ENCODE measurements at places on chromosomes 3 and 15.

DNA sequence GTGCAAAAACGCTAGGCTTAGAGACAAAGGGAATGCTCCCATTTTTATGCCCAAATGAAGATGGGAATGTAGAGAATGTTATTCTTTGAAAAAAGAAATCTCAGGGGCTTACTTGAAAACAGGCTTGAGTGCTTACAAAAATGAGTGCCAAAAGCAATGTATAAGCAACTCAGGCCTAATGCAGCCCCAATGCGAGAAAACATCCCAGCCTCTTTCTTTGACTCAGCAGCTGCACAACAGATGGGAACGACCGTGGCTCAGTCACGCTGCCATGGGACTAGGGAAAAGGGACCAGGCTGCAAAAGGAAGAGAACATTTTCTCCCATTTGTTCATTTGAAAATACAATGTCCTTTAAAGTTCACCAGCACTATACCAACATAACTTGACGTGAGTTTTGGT, 246.4 kb upstream of the LRIG1 start:
- H3K27ac ChIP-seq = no peak overlapping the region
- DNase-seq = no peak
- H3K36me3 ChIP-seq = no peaks in the 10 kb centered on the region
- no peaks in the 10 kb centered on the region for H3K27me3 ChIP-seq
- H3K4me1 ChIP-seq = no peaks in the 10 kb centered on the region

DNA sequence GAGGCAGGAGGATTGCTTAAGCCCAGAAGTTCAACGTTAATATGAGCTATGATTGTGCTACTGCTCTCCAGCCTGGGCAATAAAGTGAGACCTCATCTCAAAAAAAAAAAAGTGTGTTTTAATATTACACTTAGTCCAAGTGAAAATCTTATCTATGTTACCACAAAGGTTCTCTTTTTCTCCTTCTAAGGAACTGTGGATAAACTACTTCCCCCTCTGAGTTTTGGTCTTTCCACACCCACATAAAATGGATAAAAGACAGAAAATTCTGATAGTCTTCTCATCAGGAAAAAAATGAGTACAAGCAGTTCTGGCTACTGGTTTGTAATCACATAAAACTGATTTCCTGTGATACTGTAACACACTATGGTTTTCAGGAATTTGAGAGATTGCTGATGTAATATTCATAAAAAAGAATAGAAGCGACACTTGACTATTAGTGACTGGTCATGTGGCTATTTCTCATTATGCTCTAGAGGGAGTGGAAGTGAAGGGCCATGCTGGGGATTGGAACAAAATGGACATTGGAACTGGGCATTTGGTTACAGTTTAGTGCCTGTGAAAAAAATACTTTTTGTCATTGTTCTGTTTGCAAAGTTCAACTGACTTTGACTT, 68.2 kb downstream of the RYR3 start:
- H3K27me3 ChIP-seq = no peaks in the 10 kb centered on the region
- H3K4me3 ChIP-seq = no peak overlapping the region
- no peaks in the 10 kb centered on the region for H3K4me1 ChIP-seq
- DNase-seq = no peak
- H3K27ac ChIP-seq = no peak overlapping the region
- no peaks in the 10 kb centered on the region for H3K36me3 ChIP-seq

DNA sequence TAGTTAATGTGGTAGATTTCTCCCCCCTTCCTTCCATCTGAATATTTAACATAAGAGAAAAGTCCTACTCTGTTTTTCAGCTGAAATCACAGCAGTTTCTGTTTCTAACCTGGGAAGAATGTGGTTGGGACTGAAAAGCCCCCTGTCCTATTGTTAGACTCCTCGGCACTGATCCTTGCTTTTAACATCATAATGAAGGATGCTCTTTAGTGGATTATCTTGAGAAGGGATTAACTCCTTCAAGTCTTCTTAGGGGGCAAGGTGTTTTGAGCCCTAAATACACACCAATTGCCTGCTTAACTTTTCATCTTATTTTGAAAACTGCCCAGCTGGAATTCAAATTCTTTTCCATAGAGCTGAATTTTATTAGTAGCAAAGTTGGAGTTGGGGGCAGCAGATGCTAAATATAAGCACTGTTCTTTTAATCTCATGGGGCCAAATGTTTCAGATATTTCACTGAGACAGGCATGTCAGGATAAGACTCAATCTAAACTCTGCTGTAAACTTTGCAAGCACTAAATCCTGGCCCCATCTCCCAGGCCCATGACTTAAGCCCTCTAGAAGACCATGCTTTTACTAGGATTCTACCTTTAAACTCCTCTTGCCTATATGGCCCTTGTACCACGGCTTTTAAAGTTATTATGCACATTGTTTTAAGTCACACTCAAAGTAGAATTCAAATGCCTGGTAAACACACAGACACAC, 243.2 kb upstream of the NR2F2 start:
- no peaks in the 10 kb centered on the region for H3K27me3 ChIP-seq
- no peaks in the 10 kb centered on the region for H3K36me3 ChIP-seq
- no peak for DNase-seq
- H3K27ac ChIP-seq = no peak overlapping the region
- no peak overlapping the region for H3K4me3 ChIP-seq

DNA sequence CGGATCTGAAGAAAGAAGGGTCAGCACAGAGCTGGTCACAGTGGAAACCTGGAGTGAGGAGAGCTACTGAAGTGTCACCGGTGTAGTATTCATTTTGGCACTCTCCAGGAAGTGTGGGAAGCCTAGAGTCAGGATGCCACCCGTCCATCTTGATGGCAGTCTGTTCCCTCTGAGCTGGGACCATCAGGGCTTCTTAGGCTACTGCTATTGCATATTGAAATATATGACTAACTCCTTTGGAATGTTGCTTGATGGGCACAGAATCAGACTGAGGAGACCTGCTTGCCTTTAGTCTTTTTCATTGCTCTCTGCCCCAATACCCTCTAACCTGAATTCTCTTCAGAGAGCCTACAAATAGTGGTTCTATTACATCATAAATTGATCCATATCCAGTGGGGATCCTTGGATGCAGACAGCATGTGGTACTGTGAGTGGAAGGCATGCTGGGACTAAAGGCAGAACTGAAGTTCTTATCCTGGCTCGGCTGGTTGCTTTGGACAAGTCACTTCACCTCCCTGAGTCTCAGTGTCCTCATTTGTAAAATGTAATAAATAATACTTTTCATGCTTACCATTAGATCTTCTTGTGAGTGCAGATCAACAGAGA, 143.5 kb downstream of the PDE8A start:
- no peak for DNase-seq
- no peak overlapping the region for H3K27ac ChIP-seq
- no peaks in the 10 kb centered on the region for H3K27me3 ChIP-seq
- H3K4me3 ChIP-seq = no peak overlapping the region
- peaks cover 16% of the 10 kb centered on the region for H3K4me1 ChIP-seq

DNA sequence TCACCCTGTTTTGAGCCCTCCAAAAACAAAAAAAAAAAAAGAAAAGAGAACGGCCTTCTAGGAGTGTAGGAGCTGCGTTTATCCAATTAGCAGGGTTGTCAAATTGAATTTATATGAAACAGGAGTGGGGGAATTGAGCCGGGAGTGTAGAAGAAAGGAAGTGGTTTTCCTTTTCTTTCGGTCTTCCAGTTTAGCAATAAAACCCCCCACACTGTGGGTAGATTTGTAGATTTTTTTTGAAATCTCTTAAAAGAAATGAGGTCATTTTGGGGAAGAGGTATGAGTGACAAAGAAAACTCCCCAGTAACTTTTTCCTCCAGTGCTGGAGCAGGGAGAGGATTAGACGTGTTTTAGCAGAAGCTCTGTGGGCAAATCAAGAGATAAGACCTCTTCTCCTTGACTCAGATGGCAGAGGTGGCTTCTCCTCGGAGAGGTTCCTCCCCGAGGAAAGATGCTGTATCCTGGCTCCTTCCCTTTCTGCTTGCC, 30.8 kb downstream of the BOC start:
- no peaks in the 10 kb centered on the region for H3K36me3 ChIP-seq
- peak; percentile 81 for DNase-seq
- H3K4me3 ChIP-seq = peak overlapping the region; percentile 7
- peaks cover 68% of the 10 kb centered on the region for H3K4me1 ChIP-seq
- H3K27me3 ChIP-seq = no peaks in the 10 kb centered on the region
- H3K27ac ChIP-seq = peak overlapping the region; percentile 71

DNA sequence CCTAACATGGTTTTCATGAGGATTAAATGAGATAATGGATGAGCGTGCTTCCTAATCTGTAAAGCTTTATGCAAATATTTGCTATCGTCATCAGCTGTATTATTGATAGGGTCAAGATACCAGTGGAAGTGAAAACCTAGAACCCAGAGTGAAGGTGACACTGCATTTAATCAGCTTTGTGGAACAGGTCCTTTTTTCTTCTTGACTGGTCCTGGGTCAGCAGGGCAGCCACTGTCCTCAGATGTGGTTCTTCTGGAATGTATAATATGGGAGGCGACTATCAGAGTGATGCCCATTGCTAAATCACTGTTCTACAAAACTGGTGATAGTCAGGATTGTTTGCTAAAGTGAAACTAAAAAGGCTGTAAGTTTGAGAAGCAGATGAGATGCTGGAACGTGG, 41.4 kb downstream of the SORD start:
- no peak overlapping the region for H3K27ac ChIP-seq
- no peak for DNase-seq
- no peaks in the 10 kb centered on the region for H3K27me3 ChIP-seq
- H3K36me3 ChIP-seq = no peaks in the 10 kb centered on the region
- no peak overlapping the region for H3K4me3 ChIP-seq

DNA sequence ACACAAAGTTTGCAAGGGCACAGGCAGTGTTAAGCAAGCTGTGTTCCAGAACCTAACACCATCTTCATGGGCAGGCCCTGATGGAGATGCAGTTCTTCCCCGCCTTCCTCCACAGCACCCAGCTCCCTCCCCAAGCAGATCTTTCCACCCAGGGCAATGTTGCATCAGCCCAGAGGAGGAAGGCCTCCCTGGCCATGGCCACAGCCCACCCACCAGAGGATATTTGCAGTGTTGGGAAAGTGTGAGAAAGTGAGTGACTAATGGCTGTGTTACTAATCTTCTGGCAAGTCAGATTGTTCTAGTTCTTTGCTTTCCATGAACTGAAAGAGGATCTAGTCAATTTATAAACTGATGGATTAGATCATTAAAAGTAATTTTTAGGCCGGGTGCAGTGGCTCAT, 42.0 kb upstream of the ATP10A start:
- H3K4me1 ChIP-seq = no peaks in the 10 kb centered on the region
- H3K4me3 ChIP-seq = no peak overlapping the region
- H3K27me3 ChIP-seq = no peaks in the 10 kb centered on the region
- DNase-seq = no peak

Measured in vagina (tissue), 2 donors.